ENCODE measurements at places on chromosomes 1 and 21.
A peak's percentile ranks its signal among the peaks of the same experiment; 100 is the strongest.

- DNase-seq, result peak; percentile 20
These were observed 612.9 kb downstream of the PTPRU start for GRCh38 chr1:29849038-29849750.

DNA sequence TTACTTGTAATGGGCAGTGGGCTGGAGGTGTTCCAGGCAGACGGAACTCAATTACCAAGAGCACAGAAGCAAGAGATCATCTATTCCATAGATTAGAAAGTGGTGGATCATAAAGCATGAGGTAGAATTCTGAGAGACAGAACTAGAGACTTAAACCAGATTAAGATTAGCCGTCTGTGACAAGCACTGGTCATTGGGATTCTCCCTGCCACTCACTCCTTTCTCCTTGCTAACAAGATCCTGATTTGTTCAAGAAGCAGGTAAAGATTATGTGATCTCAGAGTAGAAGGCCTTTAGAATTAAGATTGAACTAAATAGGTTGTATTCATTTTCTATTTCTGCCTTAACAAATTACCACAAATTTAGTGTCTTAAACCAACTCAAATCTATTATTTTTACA lies 1.5 kb upstream of the HSPA13 start:
- no peak for DNase-seq

GRCh38 chr1:228334954-228335353 lies 71.7 kb downstream of the TRIM11 start:
- no peak for DNase-seq

DNA sequence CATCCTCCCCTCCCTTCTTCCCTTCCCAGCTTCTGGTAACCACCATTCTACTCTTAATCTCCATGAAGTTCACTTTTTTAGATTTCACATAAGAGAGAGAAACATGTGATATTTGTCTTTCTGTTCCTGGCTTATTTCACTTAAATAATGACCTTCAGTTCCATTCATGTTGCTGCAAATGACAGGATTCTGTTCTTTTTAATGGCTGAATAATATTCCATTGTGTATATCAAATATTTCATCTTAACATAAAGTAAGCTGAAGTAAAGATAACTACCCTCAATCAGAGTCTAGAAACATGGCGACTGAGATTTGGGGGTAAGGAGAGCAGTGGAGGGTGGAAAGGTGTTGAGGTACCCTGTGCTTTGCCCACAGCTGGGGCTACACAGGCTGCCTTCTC lies 68.9 kb downstream of the RHOU start:
- DNase-seq, result no peak

DNA sequence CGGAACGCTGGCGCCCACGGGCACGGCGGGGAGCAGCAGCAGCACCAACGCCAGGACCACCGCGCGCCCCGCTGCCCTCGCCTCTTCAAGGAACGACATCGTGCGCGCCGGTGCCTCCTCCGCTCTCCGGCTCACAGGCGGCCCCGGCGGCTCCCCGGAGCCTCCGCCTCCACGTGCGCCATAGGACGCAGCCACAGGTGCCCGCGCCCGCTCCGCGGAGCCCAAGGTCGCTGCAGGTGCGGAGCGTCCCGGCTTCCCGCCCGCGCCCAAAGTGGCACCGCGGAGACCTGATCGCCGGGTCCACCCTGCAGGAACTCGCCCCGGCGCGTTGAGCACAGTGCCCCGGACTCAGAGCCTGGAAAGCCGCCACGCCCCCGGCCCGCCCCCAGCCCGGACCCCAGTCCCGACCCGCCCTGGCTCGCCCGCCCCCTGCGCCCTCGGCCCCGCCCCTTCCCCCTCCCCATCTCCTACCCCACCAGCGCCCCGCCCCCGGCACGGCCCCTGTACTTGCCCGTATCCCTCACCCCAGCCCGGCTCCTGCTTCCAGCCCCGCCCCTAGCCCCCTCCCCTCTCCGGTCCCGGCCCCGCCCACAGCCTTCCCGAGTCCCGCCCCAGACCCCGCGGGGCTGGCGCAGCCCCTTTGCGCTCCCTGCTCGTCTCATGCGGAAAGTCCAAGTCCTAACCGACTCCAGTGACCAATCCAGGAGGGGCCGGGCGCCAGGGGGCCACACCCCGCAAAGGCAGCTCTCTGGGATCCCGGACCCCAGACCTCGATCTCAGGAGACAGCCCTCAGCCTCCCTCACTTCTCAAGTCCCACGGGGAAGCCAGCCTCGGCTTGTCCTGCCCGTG lies at the start of gene MEGF6:
Gene MEGF6, minus strand, starts transcription at position 339 of the 850 bp plus-strand sequence. Its CDS starts 240 bp downstream, at position 99.
- no peak for DNase-seq

Measured in NCI-H524 treated with DMSO at 0.1 percent for 48 hours (cell line).